Vagina (tissue), 2 donors: ENCODE measurements at places on chromosomes 4 and X.

- no peak for DNase-seq
Measured at GRCh38 chrX:134885336-134886001, 105.3 kb upstream of the SMIM10 start.

DNA sequence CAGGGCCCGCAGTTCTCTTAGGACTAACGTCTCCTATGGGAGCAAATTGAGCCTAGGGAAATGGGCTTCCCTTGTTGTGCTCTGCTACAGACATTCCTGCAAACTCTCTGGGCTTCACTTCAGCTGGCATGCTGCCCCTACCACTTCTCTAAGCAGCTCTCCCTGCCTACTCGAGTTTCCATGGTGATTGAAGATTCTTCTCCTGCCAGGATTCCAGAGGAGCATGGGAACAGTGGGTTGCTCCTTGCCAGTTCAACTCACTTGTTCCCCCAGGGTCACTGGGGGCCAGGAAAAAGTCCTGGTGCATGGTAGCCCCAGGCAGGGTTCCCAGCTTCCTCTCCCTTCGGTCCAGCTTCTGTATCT is 21.1 kb upstream of the WDR17 start:
- no peak for DNase-seq

- DNase-seq: no peak
Measured at GRCh38 chr4:157221426-157221894, 932 bp downstream of the GRIA2 start.

GRCh38 chrX:19190902-19191301 is 68.6 kb upstream of the ADGRG2 start:
- no peak for DNase-seq

DNA sequence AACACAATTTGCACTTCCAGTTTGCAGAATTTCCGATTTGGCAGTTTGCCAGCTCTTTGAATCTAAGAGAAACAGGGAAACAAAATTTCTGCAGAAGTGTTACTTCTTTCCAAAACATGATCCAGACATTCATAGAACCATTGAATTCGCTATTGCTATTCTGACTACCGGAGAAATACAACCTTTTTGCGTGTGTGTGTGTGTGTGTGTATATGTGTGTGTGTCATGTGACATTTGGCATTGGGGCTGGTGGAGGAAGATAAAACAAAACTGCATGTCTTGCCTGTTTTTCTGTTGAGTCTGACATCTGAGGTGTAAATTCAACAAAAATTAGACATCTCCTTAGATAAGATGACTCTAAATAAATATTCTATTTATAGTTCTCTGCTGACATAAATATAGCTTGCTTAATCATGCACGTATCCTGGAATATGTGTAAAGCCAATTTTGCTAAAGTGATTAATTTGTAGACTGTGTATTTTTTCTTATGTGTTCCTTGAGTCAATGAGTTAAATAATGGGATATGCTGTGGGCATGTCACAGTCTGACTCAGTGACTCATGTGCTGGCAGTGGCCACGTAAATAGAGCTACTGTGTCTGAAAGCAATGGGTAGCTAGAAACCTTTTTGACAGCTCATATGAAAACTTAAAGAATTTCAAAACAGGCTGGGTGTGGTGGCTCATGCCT is 98.9 kb downstream of the HPGD start:
- DNase-seq: no peak

DNA sequence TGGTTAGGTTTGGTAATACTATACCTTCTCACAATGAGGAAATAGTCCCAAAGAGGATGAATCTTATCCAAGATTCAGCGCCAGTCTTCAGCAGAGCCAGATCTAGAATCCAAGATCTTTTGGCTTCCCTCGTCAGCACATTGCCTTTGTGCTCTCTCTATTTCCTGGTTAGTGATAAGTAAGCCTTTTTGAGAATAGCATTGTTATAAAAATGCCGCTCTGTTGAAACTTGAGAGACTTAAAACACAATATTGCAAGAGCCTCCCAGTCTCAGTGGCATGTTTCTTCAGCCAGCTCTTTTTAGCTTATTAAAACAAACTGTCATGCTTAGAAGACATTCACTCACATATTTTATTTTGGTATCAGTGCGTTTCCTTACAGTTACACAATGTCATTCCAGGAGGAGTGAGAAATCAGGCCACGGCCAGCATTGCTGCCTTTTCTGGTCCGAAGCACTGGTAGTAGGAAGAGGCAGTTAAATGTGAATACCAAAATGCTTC is 141.4 kb downstream of the KLHL8 start:
- no peak for DNase-seq

DNA sequence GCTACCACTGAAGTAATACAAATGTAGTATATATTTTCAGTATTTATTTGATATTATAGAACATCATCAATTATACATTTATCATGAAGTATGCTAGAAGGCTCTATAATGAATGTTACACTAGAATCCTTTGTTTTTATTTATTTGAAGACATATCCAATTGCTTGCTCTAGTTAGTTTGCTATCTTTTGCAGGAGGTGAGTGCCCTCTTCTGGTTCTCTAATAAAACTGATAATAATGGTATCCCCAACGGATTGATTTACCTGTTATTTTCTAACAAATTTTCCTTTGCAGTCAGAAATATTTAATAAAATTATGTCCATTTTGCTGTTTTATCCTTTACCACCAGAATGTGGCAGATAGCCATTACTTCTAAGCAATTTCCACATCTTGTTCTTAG is 274.3 kb upstream of the TACR3 start:
- DNase-seq: no peak

DNA sequence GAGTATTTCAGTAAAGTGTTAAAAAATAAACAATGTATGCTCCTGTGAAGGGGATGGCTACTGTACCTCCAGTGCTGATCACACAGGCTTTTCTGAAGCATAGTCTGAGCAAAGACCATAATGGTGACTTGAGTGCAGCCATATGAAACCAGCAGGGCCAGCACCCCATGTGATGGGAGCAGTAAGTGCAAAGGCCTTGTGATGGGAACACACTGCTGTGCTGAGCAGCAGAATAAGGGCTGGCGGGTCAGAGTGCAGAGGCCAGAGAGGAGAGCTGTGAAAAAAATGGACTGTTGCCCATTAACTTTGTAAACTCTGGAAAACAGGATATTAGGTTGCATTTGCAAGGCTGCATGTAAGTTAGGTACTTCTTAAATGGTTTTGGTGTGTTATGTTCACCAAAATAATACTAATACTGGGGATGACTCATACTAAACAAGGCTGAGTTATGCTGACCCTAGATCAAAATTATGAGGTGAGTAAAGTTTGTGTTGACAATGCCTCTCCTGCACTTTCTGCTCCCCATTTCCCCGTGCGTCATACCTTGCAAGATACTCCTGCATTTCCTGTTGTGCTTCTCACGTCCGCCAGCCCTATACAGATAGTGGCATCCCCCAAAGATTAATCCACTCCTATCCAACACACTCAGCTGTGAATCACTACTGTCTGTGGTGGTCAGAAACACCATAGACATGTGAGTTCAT is 67.0 kb upstream of the FAM9A start:
- DNase-seq: no peak

- DNase-seq: no peak
Measured at GRCh38 chr4:8912506-8912905, 40.9 kb upstream of the HMX1 start.
